ENCODE measurements at places on chromosomes 1 and 21. TPM values are rescaled to one million over a fixed set of nuclear protein-coding genes. Genes with fewer than 3 reads are reported as not detected.
A peak's percentile ranks its signal among the peaks of the same experiment; 100 is the strongest.

DNA sequence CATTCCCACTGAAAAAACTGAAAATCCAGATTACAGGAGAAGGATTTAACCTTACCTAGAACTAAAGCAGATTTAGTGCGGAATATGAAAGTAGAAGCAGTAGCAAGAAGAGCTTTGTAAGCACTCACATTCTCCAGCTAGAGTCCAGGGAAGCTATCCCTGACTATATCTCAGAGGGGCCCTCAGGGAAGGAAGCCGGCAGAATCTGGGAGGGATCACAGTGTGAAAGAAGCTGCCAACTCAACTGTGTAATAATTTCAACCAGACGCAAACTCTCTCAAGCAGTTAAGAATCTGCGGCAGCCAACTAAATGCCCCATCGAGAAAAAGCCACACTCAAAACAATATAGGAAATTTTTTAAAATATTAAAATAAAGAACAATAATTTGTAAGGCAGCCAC, 163.8 kb downstream of the EIF4G3 start:
- H3K4me1 ChIP-seq, result peaks cover 21% of the 10 kb centered on the region
- H3K27me3 ChIP-seq, result no peaks in the 10 kb centered on the region
- H3K36me3 ChIP-seq, result no peaks in the 10 kb centered on the region
- no peak overlapping the region for H3K4me3 ChIP-seq
- H3K27ac ChIP-seq, result peak overlapping the region; percentile 46

DNA sequence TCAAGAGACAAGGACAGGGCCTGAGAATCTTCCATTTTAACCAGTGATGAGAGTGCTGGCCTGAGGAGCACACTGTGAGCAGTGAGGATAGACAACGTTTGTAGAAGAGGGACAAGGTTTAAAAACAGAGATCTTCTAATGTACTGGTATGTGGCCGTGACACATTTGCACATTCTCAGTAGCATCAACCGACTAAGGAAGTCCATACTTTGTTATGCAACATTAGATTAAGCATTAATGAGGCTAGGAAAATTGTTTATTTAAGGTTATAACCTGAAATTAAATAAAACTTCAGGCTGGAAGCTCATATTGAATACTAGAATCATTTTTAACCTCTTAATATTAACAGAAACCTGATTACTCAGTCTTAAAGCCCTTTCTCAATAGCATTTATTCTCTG, 99.0 kb downstream of the SLC45A1 start:
- no peak overlapping the region for H3K4me3 ChIP-seq
- peaks cover 21% of the 10 kb centered on the region for H3K4me1 ChIP-seq
- H3K27ac ChIP-seq, result no peak overlapping the region
- H3K36me3 ChIP-seq, result peaks cover 9% of the 10 kb centered on the region
- H3K27me3 ChIP-seq, result no peaks in the 10 kb centered on the region

GRCh38 chr1:240555524-240555923, 56.4 kb downstream of the GREM2 start:
- no peaks in the 10 kb centered on the region for H3K36me3 ChIP-seq
- H3K27me3 ChIP-seq, result no peaks in the 10 kb centered on the region
- no peak overlapping the region for H3K27ac ChIP-seq
- no peaks in the 10 kb centered on the region for H3K4me1 ChIP-seq
- H3K4me3 ChIP-seq, result no peak overlapping the region

- DNase-seq, result no peak
- no peaks in the 10 kb centered on the region for H3K27me3 ChIP-seq
- no peak overlapping the region for H3K27ac ChIP-seq
- no peaks in the 10 kb centered on the region for H3K4me1 ChIP-seq
Measured at GRCh38 chr1:42730988-42731387, 9.0 kb downstream of the CLDN19 start.

DNA sequence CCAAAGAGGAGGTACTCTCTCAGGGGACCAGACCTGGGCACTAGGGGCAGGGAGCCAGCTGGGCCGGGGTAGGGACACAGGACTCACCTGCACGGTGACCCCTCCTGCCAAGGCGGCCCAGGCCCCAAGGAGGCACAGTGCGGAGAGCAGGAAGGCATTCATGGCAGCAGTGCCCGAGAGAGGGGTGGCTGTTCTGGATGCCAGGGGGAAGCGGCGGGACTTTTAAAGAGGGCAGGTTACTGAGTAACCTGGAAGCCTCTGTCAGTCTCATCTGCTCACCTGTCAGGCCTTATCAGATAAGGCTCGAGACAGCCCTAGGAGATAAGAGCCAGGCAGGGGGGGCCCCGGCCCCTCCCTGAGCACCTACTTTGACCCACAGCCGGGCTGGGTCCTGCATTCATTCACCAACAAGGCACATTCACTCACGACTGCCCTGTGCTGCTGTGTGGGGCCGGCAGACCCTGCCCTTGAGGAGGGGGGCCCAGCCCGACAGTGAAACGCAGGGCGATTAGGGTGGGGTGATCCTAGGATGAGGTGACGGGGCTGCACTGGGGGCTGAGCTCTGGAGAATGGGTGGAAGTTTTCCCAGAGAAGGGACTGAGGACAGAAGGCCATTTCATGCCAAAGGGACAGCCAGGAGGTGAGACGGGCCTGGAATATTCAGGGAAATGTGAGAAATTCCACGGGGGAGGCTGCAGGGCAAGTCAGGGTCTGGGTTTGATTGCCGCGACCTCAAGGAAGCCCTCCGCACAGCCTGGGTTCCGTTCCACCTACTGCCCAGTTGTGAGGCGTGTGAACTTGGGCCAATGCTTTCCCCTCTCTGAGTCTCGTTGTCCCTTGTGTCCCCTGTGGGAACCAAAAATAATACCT, at the start of gene GUCA2A:
Gene GUCA2A (minus strand): TSS at position 195 of the 870 bp plus-strand sequence. CDS start 33 bp downstream, at position 162.
- no peak within 1 kb of the TSS for H3K27ac ChIP-seq
- H3K36me3 ChIP-seq, result peaks cover 4% of the 10 kb centered on the region
- H3K4me1 ChIP-seq, result peaks cover 8% of the 10 kb centered on the region
- no peak for DNase-seq

TNFSF4 gene
- total RNA-seq, result 0.57 TPM

VASH2 gene
- total RNA-seq, result 8.7 TPM

PEX19 gene
- 87.4 TPM for total RNA-seq

CFAP74 gene
- 0.12 TPM for total RNA-seq

JAM2 gene
- total RNA-seq, result 29.7 TPM

SPATA1 gene
- 1.5 TPM for total RNA-seq
